ENCODE measurements at places on chromosomes 7 and 10.

- no peak for DNase-seq
Measured at GRCh38 chr10:66805612-66806011, 120.2 kb upstream of the LRRTM3 start.

DNA sequence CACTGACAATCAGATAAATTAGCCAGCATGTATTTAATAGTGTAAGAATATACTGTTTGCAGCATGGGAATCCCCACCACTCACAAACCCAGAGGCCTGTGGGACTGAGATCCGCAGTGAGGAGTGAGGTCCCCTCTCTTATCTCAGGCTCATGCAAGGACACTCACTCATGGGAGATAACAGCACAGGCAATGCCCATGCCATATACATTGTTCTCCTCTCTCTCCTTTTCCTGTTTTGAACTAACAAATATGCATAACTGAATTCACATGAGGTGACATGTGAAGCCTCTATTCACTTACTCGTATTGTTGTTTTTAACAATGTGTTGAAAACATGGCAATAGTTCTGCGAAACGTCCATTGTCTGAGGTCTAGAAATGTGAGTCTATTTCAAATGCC lies 230.5 kb downstream of the ARHGAP21 start:
- DNase-seq = no peak

GRCh38 chr7:7014827-7015595 lies 167.3 kb upstream of the C1GALT1 start:
- no peak for DNase-seq

- no peak for DNase-seq
Measured at GRCh38 chr7:37309493-37309892, 139.2 kb downstream of the ELMO1 start.

GRCh38 chr7:116511552-116512519 lies 12.3 kb downstream of the CAV2 start:
- no peak for DNase-seq

DNA sequence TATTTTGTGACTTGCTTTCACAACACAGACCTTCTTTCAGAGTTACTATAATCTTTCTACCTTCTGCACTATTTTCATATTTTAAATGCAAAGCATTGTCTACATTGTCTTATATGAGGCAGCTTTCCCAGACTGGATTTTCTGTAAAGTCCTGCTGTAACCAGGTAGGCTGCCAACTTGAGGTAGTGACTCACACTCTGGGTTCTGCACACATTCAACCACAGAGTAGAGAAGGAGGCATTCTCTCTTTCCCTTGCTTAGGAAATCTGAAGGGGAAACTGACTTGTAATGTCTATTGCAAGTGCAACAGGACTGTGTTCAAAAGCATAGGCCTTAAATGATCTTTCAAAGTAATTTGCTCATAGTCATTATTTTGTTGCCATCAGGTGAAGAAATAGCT lies 461.4 kb downstream of the GRM8 start:
- no peak for DNase-seq

DNA sequence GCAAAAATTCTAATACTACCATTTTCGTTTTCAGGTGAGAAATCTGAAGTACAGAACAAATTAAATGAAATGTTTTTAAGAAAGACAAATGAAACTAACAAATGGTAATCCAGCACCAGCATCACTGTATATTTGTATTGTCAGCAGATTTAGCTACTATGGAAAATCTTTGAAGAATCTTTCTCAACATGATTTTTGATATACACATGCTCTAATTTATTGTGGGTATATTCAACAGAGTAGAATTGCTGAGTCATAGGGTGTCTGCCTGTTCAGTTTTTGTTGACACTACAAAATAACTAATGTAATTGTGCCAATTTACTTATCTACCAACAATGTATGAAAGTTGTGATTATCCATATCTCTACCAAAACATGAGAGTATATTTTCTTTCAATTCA lies 437.6 kb downstream of the PCDH15 start:
- DNase-seq = no peak

DNA sequence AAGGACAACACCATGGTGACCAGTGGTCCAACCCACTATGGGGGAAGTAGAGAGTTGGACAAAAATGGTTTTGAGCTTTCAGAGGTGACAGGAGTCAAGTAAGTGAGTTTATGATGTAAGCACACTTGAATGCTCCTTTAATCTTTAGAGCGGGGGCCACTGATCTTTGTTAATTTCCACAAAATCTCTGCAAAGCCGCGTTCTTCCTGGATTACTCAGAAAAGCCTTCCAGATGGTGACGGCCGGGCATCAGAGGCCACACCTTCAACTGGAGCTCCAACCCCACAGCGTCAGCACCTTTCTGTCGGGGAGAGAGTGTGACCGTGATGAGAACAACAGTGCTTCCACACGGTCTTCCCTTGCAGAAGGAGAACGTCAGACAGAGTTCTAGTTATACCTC lies 35.2 kb upstream of the KLF6 start:
- DNase-seq = no peak

- DNase-seq = no peak
Measured at GRCh38 chr7:157900011-157900410, 563.2 kb downstream of the DNAJB6 start.

- DNase-seq = no peak
Measured at GRCh38 chr7:35316549-35316948, 62.6 kb upstream of the TBX20 start.

DNA sequence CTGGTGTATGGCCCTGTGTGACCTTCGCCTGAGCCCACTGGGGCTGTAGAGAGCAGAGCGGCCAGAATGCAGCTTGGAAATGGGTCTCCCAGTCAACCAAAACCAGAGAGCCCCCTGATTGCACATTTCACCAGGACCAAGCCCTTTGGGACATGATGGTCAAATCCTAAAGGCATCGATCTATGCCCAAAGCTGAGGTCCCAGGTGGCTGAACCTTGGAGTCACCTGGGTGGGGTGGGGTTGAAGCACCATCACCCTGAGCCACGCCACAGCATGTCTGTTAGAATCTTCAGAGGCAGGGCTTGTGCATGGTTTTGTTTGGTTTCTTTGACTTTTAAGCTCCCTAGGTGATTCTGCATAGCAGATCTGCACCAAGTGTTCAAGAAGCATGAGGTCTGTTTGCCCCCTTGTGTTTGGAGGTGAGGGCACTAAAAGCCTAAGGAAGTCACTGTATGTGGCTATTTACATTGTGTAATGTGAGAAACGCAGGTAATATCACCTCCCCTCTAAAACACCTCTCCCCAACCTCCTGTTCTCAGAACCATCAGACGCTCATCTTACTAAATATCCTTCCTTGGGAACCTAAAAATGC lies 9.6 kb downstream of the PKD1L1 start:
- no peak for DNase-seq

- DNase-seq = no peak
Measured at GRCh38 chr10:5832946-5833345, 19.7 kb upstream of the GDI2 start.

GRCh38 chr10:70656489-70656888 lies 15.8 kb upstream of the ADAMTS14 start:
- DNase-seq = no peak

DNA sequence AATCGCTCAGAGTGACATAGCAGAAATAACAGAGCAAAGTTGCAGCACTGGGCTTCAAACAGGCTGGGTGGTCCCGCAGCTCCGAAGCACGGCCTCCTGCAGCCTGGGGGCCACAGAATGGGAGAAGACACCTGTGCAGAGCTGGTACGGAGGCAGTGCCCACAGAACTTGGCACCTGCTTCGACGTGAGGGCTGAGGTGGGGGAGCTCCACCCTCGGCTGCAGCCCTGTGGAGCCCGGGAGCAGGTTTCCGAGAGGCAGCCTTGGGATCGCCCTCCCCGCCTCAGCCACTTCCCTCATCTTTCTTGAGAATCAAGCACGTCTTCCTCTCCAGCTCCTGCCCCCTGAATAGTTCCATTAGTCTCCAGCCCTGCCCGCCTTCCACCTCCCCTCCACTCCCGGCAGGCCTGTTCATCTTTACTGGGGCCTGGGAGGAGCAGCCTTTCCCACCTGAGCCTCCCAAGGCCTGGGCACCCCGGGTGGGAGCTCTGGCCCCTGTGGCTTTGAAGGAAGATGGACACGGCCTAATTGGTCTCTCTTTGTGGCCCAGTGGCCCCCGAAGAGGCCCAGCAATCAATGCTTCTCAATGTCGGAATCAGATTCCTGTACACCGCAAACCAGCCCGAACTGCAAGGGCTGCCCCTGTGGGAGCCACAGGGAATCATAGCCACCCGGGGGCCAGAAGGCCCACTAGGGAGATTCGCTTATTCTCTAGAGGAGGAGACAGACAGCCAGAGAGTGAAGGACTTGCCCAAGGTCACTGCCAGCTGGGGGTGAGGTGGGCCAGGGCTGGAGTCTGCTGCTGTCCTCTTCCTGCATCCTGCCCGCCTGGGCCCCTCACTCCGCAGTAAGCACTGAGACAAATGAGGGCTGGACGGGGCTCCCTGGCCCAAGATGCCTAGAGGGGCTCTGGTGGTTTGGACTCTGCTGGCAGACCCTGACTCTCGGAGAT lies 17.0 kb upstream of the PCBD1 start:
- no peak for DNase-seq

DNA sequence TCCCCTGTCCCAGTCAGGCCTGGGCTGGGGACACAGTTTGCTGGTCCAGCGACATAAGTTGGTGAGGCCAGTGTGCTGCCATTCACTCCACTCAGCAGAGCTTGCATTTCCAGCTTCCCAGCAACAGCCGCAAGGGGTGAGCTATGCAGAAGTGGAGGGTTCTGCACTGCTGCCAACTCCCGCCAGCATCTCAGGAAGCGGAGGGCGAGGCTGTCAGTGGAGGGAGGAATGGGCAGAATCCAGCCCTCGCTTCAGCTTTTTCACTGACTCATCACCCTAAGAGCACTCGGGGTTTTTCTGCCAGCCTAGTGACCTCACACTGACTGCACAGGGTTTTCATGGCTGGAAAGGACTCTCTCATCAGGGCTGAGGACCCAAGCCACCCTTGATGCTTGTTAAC lies 625.1 kb upstream of the MKI67 start:
- DNase-seq = no peak

GRCh38 chr7:101156277-101156676 lies 2.0 kb downstream of the AP1S1 start:
- no peak for DNase-seq

GRCh38 chr7:141003172-141004065 lies 11.3 kb downstream of the MRPS33 start:
- no peak for DNase-seq

- DNase-seq = no peak
Measured at GRCh38 chr10:96565774-96566173, 21.0 kb downstream of the TM9SF3 start.

GRCh38 chr10:132619927-132620326 lies 82.3 kb downstream of the INPP5A start:
- DNase-seq = no peak

- no peak for DNase-seq
Measured at GRCh38 chr7:1693991-1694524, 24.0 kb downstream of the ELFN1 start.

DNA sequence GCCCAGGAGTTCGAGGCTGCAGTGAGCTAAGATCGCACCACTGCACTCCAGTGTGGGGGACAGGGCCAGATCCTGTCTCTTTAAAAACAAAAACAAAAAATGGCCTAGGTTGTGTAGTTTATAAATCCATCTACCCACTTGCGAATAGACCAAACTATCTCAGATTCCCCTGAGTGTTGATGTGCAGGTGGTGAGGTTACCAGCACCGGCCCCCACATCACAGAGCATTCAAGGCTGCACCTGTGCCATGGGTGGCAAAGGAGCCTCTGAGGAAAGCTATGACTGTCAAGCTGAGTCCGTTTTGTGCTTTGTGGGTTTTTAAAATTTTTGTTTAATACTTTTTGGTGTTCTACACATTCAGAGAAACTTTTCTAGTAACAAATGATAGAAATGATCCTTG lies 30.8 kb upstream of the CACUL1 start:
- no peak for DNase-seq

DNA sequence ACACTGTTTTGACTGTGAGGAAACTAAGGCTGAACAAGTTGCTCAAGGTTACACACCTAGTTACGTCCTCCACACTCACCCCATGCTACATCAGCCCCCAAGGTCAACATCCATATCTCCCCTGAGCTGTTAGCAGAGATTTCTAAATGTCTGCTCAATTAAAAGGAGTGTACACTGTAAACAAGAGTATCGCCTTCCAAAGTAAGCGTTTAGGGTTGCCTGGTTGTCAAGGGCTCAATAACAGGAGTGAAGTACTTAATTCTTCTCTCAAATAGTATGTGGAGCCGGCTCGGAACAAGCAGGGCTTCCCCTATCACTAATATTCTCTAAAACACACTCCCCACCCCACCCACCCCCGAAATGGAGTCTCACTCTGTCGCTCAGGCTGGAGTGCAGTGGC lies 412.8 kb upstream of the GALNT17 start:
- no peak for DNase-seq

- DNase-seq = no peak
Measured at GRCh38 chr7:69803699-69804516, 205.6 kb downstream of the AUTS2 start.

DNA sequence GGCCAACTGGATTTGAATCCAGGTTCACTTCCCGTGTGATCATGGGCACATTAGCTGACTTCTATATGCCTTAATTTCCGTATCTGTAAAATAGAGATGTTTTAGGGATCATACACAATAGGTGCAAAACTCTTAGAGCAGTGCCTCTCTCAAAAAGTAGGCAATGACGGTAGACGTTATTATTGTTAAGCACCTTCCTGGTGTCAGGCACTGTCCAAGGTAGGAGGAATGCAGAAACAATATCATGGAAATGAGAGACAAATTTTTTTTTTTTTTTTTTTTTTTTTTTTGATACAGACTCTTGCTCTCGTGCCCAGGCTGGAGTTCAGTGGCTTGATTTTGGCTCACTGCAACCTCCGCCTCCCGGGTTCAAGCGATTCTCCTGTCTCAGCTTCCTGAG lies 8.1 kb downstream of the TMEM248 start:
- no peak for DNase-seq

DNA sequence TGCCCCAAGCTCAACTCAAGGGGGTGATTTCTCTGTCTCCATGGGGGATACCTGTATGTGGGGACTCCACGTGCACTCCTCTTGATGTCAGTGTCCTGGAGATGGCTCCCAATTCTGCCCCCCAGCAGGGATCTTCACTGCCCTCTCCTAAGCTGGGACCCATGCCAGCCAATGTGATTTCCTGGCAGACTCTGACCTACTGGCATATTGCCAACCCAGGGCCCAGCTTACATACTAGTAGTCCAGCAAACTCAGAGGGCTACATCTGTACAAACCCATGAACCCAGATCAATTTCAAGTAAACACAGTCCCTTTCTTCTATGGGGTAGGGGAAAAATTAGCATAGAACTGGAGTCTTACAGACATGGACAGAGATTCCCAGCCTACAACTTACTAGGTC lies 26.2 kb upstream of the BMPR1A start:
- no peak for DNase-seq

DNA sequence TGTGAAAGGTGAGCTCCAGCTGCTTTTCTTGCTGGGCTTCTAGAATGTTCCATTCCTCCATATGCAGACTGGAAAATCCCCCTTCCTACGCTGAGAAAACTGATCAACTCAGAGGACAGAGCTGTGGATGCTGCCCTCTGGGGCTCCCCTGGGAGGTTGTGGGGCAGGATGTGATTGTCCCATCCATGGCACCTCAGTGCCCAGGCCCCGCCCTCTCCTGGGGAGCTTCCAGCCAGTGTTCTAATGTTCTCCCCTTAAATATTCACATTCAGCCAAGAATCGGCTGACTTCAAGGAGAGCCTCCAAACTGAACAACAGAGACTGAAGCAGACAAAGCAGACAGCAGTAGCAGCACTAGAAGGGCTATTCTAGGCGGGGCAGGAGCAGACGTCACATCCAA lies 55.0 kb downstream of the RAMP3 start:
- no peak for DNase-seq

GRCh38 chr7:20737840-20738448 lies 48.7 kb downstream of the SP8 start:
- no peak for DNase-seq

GRCh38 chr7:38303866-38304265 lies 30.4 kb upstream of the TARP start:
- no peak for DNase-seq
